Anterior cingulate cortex (tissue), 58 donors: ENCODE measurements at places on chromosomes 5 and 9.

GRCh38 chr5:56699538-56699937 lies 115.8 kb upstream of the MAP3K1 start:
- no peak for DNase-seq

GRCh38 chr5:180360078-180360957 lies 7.2 kb upstream of the GFPT2 start:
- no peak for DNase-seq

- no peak for DNase-seq
Measured at GRCh38 chr5:60149081-60149480, 255.6 kb upstream of the PDE4D start.

DNA sequence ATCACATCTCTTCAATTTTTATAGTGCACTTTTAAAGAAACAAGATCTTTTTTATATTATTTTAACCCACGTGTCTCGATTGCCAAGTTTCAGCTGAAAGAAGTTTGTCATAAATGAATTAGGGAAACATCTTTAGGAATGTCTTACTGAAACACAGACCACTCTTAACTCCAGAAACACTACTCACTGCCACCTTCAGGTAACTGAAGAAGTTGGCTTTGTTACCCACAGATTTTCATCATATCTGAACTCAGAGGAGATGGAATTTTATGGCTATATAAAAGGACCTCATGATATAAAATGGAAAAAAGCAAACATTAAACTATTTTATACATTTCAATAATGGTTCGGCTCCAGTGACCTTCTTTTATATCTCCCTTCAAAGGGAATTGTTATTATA lies 158.0 kb downstream of the SEMA5A start:
- no peak for DNase-seq

GRCh38 chr5:173501922-173502321 lies 114.5 kb downstream of the BOD1 start:
- no peak for DNase-seq

GRCh38 chr9:35406183-35406959 lies 83.5 kb upstream of the RUSC2 start:
- no peak for DNase-seq

DNA sequence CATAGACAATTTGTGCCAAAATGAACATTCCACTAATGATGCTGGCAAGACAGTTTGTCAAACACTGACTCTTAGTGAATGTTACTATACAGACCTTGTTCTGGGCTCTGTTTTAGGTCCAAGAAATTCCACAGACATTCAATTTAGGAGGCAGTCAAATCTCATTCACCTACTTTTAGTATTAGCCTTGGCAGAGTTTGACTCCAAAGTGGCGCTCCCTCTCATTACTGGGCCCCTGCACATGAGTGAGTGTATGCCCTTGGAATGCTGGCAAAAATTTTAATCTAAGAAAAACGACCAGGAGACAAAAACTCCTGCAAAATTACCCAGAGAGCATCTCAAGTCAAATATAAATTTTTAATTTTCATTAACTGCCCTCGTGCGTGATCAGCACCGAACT lies 94.9 kb upstream of the SLC27A6 start:
- DNase-seq, result no peak

GRCh38 chr9:37167456-37168047 lies 47.2 kb downstream of the ZCCHC7 start:
- no peak for DNase-seq

DNA sequence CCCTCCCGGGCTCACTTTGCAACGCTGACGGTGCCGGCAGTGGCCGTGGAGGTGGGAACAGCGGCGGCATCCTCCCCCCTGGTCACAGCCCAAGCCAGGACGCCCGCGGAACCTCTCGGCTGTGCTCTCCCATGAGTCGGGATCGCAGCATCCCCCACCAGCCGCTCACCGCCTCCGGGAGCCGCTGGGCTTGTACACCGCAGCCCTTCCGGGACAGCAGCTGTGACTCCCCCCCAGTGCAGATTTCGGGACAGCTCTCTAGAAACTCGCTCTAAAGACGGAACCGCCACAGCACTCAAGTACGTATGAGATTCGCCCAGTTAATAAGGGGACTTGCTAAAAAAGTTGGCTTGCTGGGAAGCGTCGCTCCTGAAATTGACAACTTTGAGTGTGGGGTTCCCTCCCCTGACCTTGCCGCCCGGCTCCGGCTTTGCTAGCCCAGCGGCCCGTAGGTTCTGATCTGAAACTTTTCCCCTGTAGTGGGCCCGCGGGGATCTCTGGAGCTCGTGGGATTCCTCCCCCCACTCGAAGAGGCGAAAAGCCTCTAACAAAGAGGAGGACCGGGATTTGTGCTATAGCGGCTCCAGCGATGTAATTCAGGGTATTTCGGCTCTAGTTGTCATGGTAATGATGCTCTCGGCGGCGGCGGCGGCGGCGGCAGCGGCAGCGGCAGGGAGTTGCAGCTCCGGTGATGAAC lies 572 bp downstream of the NR4A3 start:
- DNase-seq, result peak; percentile 39

- no peak for DNase-seq
Measured at GRCh38 chr9:93345643-93346230, 105.7 kb upstream of the FAM120A start.

GRCh38 chr5:158769079-158769478 lies 330.6 kb downstream of the EBF1 start:
- no peak for DNase-seq

DNA sequence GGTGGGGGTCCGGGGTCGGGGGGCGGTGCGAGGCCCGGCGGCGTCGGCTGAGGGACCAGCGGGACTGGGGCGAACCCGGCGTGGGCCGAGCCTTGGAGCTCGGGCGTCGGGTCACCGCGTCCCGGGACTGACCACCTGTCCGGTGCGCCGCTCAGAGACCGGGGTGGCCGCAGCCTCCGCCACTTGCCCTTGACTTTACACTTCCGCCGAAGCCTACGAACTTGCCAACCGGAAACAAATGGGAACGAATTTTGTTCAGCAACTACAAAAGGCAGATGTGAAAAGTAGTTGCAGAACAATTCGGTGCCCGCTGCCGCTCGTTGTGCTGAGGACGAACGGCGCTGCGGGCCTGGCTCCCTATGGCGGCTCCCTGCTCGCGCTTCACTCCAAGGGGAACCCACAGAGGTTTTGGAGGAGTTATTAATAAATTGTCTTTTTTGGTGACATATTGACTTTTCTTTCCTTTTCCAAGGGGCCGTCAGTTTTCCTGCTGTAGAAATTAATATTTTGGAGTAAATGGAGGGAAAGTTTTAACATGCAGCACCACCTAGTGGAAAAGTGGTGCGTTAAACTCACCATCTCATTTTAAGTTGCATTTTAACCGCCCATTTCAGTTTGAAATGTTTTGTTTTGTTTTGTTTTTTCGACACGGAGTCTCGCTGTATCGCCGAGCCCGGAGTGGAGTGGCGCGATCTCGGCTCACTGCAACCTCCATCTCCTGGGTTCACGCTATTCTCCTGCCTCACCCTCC lies 490 bp downstream of the PCBD2 start:
- DNase-seq, result no peak

DNA sequence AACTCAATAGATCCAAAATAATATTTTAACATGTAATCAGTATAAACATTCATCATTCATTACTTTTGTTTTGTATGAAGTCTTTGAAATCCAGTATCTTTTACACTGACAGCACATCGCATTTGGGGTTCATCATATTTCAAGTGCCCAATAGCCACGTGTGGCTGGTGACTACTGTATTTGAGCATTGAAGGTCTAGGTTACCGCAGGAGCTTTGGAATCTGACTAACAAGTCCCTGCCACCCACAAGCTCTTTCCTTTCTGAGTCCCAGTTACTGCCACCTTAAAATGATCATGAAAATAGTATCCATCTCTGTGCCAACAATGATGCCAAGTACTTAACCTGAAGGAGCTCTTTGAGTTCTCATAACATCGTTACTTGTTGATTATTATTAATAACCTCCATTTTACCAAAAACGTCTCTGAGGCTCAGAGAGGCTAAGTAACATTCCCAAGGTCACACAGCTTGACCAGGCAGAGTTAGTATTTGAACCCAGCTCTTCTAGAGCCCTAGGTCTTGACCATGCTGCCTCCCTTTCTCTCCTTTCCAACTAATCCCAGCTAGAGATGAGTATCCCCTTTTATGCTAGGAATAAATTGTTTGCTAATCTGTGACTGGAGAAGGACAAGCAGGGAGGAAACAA lies 24.2 kb downstream of the ARHGEF37 start:
- no peak for DNase-seq

DNA sequence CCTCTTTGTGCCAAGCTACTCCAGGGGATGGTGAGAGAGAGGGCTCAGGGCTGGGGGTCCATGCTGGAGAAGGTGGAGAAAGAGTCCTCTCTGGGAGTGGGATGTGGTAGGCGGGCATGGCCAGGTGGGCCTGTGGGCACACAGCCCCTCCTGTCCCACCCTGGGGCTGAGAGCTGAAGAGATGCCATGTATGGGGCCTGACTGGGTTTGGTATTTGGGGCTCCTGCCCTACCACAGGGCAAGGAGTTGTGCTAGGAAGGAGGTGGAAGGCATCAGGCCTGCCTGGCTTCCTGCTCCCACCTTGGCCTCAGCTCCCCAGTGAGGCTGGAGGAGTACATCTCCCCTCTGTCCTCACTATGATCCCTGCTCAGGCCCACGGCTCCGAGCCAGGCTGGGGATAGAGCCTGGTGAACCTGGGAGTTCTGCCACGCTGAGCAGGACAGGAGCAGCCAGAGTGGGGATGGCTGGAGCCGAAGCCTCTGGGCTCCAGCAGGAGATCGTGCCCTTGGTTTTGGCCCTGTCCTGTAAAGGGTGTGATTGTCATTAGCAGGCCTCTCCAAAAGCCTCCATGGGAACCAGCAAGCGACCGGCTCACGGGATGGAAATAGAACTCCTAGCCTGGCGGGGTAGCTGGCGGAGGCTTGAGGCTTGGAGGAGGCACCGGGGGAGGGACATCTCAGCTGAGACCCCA lies 75.5 kb downstream of the CACNA1B start:
- no peak for DNase-seq

GRCh38 chr9:764105-764524 lies 77.4 kb upstream of the DMRT1 start:
- peak; percentile 8 for DNase-seq

DNA sequence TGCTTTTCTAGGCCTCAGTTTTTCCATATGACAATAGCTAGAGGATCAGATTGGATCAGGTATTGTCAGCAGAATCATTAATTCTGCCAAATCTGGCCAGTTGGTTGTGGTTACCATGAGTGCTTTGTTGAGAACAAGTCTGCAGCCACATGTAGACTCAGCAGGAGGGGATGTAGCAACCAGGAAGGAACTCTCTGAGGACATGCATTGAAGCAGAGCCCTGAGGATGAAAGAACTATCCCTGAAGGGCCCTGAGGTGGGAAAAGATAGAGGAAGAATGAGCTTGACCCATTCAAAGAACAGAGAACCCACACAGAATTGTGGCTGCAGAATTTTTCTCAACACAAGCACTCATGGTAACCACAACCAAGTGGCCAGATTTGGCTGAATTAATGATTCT lies 60.1 kb upstream of the AFAP1L1 start:
- DNase-seq, result no peak

GRCh38 chr5:144406442-144406841 lies 235.8 kb downstream of the KCTD16 start:
- DNase-seq, result no peak

DNA sequence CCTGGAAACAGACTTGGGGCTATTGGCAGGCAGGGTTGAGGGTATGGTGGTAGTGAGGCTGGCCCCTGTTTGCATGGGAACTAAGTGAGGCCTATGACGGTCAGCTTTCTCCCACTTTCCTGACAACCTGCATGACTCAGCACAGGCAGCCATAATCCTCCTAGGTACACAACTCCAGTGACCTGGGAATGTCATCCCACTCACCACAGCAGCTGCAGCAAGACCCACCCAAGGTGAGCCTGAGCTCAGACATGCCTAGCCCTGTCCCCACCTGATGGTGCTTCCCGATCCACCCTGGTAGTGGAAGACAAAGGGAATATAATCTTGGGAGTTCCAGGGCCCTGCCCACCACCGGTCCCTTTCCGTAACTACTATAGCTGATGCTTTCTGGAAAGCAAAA lies 178.7 kb downstream of the NDUFS4 start:
- no peak for DNase-seq

GRCh38 chr9:120289990-120290975 lies 289.7 kb downstream of the CDK5RAP2 start:
- no peak for DNase-seq
